ENCODE measurements at places on chromosomes 7 and 10.

GRCh38 chr7:18461785-18462467 is 33.6 kb upstream of the HDAC9 start:
- no peak for DNase-seq

GRCh38 chr7:148835854-148836253 is 48.2 kb downstream of the EZH2 start:
- no peak for DNase-seq

- DNase-seq, result no peak
These were observed 393.0 kb downstream of the NRG3 start for GRCh38 chr10:82267960-82268359.

GRCh38 chr10:74586088-74586585 is 240.3 kb upstream of the KAT6B start:
- peak; percentile 23 for DNase-seq

GRCh38 chr10:67602268-67602950 is 93.6 kb downstream of the CTNNA3 start:
- no peak for DNase-seq

- no peak for DNase-seq
These were observed 158.9 kb downstream of the EGFR start for GRCh38 chr7:55177589-55178261.

DNA sequence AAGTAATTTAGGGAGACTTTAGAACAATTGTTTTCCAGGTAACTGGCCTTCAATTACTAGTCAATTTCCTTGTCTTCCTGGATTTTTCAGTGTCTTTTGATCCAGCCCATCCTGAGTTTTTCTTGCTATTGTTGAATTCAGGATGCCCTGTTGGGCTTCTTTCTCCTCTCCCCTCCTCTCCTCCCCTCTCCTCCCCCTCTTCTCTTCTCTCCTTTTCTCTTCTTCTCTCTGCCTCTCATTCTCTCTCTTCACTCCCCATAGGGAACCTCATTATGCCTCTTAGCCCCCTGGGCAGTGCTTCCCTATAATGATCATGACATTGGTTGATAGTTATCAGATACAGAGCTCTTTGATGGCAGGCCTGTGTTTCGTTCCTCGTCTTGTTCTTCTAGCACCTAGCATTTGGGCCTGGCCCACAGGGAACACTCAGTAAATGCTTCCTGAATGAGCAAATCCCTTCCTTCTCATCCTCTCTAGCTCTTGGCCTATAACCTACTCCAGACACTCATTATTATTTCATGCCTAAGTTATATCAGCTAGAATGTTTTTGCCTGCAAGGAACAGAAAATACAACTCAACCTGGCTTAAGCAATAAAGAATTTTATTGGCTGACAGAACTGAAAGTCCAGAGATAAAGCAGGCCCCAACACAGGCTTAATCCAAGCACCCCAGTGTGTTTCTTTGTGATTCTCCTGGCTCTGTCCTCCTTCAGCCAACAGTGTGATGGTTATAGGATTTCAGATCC is 56.8 kb downstream of the CACNB2 start:
- no peak for DNase-seq

GRCh38 chr10:69317626-69318105 is 39.4 kb downstream of the HK1 start:
- DNase-seq, result no peak

- no peak for DNase-seq
These were observed 701 bp downstream of the MTPAP start for GRCh38 chr10:30348378-30348776.

Data from T-helper 9 cell (primary cell).